OCI-LY7 (cell line): ENCODE measurements at places on chromosomes 3 and 15.

- DNase-seq, result no peak
Measured at GRCh38 chr3:17157713-17158112, 273.0 kb downstream of the PLCL2 start.

DNA sequence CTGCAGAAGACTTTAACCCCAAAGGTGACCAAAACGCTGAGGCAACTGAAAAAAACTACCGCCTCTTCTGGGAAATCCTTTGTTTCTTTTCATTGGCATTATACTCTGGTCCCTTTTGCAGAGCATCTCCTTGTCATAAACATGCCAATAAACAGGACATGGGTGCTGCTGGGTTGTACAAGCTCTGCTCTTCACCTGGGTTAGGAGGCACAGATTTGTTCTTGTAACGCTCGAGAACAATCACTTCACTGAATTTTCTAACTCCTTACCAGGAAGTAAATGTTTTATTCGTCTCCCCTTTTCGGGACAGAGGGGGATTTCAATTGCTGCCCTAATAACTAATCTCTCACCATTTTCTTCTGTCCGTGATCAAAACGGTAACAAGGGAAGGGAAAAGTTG, 1.3 kb downstream of the PLCH1 start:
- DNase-seq, result no peak

DNA sequence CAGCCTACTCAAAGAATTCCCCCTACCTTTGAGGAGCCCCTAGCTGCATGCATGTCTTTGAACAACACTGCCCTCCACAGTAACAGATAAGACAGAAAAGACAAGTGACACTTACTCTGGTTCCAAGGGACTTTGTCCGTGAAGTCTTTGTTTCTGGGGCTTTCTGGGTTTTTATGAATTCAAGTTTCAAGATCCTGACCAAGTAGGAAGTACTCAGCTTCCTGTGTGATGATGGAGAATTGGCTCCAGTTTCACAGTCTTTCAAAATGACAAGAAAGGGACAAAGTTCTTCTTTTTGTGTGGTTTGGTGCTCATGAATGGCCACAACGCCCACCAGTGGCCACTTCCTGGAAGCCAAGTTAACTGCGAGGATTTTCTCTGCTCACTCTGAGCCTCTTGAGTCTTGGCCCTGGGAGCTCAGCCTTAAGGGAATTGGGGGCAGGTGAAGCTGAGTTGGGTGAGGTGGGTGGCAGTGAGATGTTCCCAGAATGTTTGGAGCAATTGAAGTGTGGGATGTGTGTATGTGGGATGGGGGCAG, at the start of gene CCR1:
TSS of gene CCR1 (minus strand) at position 147 of the 538 bp plus-strand sequence. CDS start 4,000 bp downstream, outside the sequence.
- peak; percentile 32 for DNase-seq

- no peak for DNase-seq
Measured at GRCh38 chr15:38843051-38843501, 278.5 kb upstream of the RASGRP1 start.

DNA sequence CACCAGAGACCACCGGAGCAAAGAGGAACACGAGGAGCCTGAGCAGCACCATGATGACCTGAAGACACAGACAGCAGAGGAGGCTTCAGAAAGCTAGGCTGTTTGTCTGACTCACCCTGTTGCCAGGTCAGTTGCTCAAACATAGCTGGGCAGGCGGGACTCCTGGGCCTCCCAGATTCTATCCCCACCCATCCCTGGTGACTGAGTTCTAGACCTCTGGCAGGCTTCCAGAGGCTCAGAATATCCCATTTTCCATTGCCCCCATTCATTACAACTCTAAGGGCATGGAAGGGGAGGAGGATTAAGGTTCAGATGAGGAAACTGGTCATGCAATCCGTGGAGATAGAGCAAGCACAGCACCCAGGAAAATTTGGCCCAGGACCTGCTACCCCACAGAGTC, at the start of gene CDHR4:
TSS of gene CDHR4 (minus strand) at position 113 of the 400 bp plus-strand sequence. CDS start at position 52, 61 bp downstream.
- no peak for DNase-seq

DNA sequence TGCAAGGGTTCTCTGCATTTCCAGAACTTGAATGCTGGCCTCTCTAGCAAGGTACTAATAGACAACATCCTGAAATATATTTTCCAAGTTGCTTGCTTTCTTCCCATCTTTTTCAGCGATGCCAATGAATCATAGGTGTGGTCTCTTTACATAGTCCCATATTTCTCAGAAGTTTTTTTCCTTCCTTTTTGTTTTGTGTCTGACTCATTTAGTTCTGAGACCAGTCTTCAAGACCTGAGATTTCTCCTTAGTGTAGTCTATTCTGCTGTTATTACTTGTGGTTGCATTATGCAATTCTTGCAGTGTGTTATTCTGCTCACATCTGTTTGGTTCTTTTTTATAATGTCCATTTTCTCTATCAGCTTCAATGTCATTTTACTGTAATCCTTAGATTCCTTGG, 1265.0 kb upstream of the ALCAM start:
- no peak for DNase-seq

DNA sequence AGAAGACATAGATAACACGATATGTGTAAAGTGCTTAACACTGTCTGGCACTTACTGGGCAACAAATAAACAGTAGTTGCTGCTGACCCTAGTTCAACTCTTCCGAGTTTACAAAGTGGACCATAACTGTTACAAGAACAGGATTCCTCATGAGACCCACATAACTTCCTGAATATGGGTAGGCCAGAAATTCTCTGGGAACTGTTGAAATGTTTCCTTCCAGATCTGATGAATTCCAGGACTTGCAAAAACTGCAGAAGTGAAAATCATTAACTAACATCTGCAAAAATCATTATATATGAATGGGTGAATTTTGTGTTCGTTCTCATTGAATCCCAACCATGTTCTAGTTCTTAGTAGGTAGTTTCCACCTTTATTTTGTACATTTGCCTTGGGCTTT, 181.7 kb upstream of the MME start:
- no peak for DNase-seq

DNA sequence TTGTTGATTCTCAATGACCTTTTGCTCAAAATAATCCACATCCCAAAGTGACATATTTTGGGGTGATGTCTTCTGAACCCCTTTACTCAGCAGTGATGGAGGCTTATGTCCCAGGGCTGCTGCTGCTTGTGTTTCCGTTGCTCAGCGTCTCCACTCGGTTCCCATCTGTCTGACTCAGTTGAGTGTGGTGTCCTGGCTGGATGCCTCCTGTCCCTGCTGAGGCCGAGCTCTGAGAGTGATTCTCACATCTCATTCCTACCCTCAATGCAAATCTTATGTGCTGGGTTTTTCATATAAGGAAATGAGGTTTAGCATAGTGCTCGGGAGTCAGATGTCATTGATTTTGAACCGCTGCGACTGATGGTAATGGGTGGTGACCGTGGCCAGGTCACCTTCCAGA, 247.4 kb downstream of the GABRG3 start:
- DNase-seq, result no peak

DNA sequence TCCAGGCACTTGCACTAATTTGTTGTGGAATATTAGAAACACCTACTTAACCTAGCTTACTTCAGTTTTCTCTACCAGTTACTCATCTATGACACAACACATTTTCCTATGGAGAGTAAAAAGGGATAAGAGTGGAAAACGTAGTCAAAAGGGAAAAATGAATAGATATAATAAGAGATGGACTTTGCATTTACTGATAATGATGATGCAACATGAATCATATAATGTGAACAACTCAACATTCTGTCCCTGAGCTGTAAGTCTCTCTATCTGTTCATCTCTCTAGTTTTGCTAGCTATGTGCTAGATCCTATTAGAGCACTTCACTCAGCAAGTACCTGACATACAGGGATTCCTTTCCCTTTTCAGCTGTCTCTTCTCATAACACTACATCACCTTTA, 627.1 kb downstream of the AGBL1 start:
- DNase-seq, result no peak

GRCh38 chr3:141305436-141305835, 62.9 kb upstream of the ZBTB38 start:
- no peak for DNase-seq

DNA sequence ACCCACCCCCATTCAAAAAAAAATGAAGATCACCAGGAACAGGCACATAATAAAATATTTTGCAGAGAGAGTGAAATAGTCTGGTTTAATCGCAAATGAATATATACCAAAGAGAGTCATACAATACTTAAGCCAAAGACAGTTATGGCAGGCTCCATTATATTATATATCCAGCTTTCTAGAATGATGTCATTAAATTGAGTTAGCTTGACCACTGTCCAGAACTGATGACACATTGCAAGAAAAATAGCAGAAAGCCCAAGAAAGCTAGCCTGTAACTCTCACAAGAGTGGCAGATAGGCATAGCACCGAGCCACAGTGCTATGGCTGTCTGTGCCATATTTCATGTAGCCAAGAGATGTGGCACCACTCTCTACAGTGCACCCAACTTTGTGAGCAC, 231.9 kb upstream of the SEMA6D start:
- no peak for DNase-seq

DNA sequence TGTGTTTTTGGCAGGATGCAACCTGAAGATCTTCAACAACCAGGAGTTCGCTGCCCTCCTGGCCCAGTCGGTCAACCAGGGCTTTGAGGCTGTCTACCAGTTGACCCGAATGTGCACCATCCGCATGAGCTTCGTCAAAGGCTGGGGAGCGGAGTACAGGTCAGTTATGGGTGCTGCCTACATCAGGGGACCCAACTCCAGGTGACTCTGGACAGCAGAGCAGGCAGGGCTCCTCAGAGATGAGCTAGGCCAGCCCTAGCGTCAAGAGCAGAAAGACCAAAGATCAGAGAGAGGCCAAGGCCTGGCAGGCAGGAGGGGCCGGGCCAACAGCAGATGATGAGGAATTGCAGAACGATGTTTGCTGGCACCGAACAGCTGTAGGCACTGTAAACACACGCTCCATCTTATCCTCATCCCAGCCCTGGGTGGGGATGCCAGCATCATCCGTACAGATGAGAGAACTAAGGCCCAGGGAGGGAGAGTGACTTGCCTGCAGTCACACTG, 67.1 kb downstream of the AAGAB start:
- no peak for DNase-seq

DNA sequence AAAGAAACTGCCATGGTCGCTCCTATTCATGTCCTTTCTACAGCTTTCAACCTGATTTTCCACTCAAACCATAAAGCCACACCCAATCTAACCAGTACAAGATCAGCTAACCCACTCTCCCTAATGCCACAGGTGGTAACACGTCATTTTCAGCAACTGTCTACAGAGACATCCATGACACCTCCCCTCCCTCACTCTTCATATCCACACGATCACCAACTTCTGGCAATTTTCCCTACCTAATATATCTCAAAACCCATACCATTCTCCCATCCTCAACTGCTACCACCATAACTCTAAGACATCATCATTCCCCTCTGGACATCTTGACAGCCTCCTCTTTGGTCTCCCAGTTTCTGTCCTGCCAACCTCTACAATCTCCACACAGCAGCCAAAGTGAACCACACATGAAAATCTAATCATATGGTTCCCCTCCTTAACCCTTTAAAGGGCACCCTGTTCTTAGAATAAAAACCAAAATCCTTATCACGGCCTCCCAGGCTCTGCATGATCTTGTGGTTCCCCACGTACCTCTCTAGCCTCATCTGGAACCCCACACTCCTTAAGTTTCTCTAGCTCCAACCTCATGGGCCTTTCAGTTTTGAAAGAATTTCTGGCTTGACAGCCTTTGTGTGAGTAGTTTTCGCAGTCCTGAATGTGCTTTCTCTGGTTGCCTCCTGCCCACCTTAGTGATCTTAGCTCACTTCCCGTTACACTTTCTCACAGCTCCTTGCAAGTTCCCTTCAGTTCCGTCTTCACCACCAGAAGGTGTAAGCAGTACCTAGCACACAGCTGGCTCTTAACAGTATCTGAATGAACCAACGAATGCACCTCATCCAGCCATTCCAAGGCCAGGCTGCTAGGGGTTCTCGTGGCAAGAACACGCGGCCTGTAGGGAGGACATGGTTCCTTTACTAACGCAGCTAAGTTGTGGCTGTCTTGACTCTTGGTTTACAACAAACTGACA, 33.4 kb downstream of the SPINK8 start:
- DNase-seq, result peak; percentile 84

DNA sequence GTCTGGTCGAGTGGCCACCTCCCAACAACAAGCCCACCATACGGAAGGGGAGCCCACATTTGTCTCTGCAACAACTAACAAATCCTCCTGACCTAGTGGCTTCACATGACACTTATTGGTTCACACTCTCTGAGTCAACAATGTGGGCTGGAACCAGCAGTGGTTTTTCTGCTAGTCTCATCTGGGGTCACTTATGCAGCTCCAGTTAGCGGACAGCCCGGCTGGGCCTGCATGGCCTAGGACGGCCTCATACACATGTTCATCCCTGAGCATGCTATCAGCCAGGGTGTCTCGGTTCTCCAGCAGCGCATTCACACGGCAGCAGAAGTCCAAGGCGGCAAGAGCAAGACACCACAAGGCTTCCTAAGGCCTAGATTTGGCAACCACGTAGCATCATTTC, 281.7 kb downstream of the XXYLT1 start:
- DNase-seq, result no peak

DNA sequence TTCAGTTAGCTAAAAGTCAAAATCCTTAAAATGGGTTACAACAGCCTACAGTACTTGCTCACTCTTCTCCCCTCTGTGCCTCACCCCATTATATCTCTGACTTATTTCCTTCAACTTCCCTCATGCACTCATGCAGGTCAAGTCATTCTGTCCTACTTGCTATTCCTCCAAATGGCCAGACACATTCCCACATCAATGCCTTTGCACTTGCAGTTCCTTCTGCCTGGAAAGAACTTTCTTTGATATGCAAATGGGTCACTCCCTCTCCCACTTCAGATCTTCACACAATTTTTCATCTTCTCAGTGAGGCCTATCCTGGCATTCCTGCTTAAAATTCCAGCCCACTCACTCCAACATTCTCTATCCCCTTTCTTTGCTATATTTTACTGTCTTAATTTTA, 547.2 kb upstream of the TGFBR2 start:
- DNase-seq, result no peak

- no peak for DNase-seq
Measured at GRCh38 chr3:78634316-78634715, 1133.5 kb downstream of the ROBO1 start.

- no peak for DNase-seq
Measured at GRCh38 chr3:141408596-141408995, 40.3 kb downstream of the ZBTB38 start.

- DNase-seq, result no peak
Measured at GRCh38 chr15:89070197-89071124, 17.8 kb upstream of the ABHD2 start.

DNA sequence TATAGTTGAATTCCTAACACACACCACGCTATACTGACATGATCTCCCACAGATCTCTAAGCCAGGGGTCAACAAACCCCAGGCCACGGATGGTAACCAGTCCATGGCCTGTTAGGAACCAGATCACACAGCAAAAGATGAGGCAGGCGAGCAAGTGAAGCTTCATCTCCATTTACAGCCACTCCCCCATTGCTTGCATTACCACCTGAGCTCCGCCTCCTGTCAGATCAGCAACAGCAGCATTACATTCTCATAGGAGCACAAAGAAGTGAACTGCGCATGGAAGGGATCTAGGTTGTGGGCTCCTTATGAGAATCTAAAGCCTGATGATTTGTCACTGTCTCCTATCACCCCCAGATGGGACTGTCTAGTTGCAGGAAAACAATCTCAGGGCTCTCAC, 2.7 kb downstream of the PDCD7 start:
- DNase-seq, result peak; percentile 11

GRCh38 chr15:69812861-69813261, 284.9 kb downstream of the TLE3 start:
- peak; percentile 32 for DNase-seq
